ENCODE measurements at places on chromosomes 7 and 10. TPM values are rescaled to one million over a fixed set of nuclear protein-coding genes. Genes with fewer than 3 reads are reported as not detected.

Gene PIP4K2A
- total RNA-seq = 154 TPM

Gene EGFR
- 21.8 TPM for total RNA-seq

Gene LAMB4
- total RNA-seq = 0.34 TPM

Gene CCZ1
- total RNA-seq = 78.0 TPM

Gene AKR1C4
- not detected for total RNA-seq

Gene CFAP46
- total RNA-seq = 0.14 TPM

Gene PNLIPRP3
- not detected for total RNA-seq

Gene ANK3
- 133 TPM for total RNA-seq

Gene SUN1
- total RNA-seq = 166 TPM

Gene CLRN3
- total RNA-seq = not detected
